ENCODE measurements at places on chromosomes 7 and 10. TPM values are rescaled to one million over a fixed set of nuclear protein-coding genes. Genes with fewer than 3 reads are reported as not detected.
A peak's percentile ranks its signal among the peaks of the same experiment; 100 is the strongest.

- no peak for DNase-seq
These were observed 13.1 kb downstream of the WNT16 start for GRCh38 chr7:121341933-121342332.

- no peak for DNase-seq
These were observed 415.4 kb downstream of the DNAJB9 start for GRCh38 chr7:108985037-108985436.

DNA sequence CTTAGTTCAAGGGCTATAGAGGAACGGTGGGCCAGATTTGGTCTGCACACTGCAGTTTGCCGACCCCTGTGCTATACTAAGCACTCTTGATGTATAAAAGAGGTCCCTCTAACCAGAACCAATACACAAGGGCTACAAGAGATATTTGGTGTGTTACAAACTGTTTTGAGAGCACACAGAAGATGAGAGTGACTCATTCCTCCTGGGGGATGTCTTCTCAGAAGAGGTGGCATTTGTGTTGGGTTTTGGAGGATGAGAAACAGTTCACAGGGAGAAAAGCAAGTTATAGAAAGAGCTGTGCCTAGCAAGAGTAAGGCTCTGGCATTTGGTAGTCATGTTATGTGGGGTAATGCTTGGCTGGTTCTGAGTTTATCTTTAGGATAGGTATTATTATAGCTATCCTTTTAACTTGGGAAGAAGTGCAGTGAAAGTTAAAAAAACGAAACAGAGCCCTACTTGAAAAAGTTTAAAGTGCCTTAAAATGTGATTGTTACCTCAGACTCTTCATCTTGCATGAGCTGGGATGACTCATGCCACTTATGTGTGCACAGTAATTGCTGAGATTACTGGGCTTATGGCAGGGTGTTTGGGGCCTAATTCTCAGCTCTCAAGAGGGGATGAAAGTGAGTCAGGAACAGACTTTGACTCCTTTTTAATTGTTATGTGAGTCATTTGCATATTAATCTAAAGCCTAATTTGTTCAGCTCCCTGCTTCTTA is 160.4 kb downstream of the KIF20B start:
- no peak for DNase-seq

DNA sequence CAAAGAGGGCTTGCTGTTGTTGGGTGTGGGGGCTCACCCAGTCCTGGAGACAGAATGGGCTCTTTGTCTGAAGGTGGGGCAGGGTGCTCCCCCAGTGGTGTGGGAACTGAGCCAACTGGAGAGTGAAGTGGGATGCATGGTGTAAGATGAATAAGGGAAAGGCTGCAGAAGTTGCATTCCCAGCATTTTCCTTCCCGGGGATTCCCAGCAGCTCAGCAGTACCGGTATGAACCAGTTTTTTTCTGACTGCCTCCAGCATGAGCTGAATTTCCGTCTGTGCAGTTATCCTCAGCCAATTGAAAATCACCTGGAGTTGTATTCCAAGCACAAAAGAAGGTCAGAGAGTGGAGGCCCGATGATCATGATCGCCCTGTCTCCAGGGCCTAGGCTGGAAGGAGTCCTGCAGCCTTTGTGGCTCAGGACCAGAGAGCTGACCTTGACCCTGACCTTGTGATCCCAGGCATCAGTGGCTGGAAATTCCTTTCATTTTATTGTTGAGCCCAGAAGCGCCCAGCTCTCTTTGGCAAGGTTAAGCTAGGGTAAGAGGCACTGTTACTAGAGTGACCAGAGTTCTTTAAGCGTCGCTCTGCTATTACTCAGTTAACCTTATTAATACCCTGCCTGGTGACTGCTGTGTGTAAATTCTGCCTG is 33.4 kb downstream of the OGDH start:
- peak; percentile 91 for DNase-seq

DNA sequence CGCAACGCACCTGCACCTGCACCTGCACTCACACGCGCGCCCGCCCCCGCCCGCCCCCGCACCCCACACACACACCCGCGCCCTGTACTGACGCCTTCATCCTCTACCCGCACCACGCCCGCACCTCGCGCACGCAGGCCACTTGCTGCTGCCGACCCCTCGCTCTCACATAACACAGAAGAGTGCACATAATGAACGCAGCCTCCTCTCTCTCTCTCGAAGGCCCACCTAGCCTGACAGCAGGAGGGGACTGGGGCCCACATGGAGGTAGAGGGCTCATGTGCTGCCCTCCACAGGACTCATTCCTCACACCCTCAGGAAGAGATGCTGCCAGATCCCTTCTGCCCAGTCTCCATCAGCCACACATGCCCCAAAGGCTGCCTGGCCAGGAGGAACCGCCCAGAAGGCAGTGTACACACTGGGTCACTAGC is 432 bp upstream of the CAMK2B start:
- no peak for DNase-seq

GRCh38 chr10:7070950-7071349 is 339.9 kb downstream of the SFMBT2 start:
- DNase-seq = no peak

GRCh38 chr10:5033061-5033778 is 29.6 kb upstream of the AKR1C2 start:
- no peak for DNase-seq

GRCh38 chr10:7813481-7813880 is 4.8 kb upstream of the TAF3 start:
- no peak for DNase-seq

GRCh38 chr10:118974951-118975350 is 54.6 kb upstream of the NANOS1 start:
- no peak for DNase-seq

NXPH1 gene
- total RNA-seq = not detected

ACTR3C gene
- total RNA-seq = 4.7 TPM

AFAP1L2 gene
- 1.2 TPM for total RNA-seq

OR13A1 gene
- not detected for total RNA-seq

Measured in dermis microvascular lymphatic vessel endothelial cell (primary cell).